ENCODE measurements at places on chromosomes 12 and 14.

- DNase-seq, result no peak
Measured at GRCh38 chr12:60834806-60835205, 1239.0 kb downstream of the SLC16A7 start.

DNA sequence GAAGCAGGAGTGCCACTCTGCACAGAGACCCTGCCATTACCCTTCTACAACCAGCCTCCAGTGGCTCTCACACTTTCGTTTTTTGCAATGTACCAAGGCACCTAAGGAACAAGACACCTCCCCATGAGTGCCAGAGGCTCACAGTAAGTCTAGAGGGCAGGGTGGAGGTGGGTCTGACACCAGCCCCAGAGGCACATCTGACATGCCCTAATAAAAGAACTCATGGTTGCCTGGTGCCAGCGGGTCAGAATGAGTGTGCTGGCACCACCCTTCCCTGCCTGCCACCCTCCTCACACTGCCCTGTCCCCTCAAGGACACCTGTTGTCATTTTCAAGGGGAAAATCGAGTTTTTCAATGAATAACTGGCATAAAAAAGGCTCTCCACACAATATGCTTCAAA lies 161.2 kb downstream of the FOXN3 start:
- DNase-seq, result no peak

DNA sequence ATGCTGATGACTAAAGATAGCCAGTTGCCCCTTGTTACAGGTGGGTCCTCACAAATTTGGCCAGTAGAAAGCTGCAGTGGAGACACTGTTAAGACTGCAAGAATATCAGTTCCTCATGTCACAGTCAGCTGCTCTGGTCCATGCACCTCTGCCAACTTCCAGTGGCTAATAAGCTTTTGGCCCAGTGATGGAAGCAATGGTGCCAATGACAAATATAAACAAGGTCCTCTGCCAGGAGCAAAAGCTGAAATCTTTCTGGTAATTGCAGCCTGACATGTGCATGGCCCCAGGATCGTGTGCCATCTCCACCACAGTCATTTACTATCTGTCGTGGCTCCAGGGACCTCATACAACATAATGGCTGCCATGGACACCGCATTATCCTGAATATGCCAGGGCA lies 85.4 kb upstream of the TMEM260 start:
- DNase-seq, result no peak

DNA sequence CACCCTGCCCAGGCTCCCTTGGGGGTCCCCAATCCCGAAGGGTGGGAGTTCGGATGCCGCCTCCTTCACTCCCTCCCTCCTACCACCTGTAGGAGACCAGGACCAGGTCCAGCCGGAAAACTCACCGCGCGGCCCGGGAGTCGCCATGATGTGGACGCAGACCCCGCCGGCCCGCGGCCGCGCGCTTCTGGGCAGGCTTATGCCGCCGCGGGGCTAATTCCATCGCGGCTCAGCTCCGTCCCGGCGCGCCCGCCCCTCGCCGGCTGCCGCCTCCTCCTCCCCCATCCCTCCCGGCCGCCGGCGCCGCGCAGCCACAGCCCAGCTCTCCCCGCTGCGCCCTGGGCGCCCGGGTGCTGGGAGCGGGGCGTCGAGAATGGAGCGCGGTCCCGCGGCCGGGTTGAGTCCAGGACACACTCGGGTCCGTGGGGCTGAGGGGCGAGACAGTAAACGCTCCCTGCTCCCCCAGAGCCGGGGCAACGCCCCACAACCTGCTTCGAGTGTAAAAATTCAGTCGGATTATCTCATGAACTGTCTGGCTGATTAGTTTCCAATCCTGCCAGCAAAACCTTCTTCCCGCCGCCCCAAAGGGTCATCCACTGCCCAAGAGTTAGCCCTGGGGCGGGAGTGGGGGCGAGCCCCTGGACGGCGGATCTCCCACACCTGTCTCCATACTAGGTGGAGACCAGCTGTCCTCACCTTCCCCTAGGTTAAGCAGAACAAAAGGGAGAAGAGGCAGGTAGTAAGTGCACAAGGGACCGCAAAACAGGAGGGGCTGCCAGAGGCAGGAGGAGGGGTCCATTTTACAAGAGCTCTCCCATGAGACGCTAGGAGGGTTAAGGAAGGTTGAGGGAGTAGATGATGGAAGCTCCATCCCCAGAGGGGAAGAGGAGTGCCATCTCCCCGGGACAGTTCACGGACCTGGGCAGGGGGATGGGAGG lies at the start of gene ANO2:
TSS of gene ANO2 (minus strand) at position 189 of the 938 bp plus-strand sequence. CDS start at position 147, 42 bp downstream.
- no peak for DNase-seq

- no peak for DNase-seq
Measured at GRCh38 chr14:65471038-65471878, 58.7 kb downstream of the FUT8 start.

DNA sequence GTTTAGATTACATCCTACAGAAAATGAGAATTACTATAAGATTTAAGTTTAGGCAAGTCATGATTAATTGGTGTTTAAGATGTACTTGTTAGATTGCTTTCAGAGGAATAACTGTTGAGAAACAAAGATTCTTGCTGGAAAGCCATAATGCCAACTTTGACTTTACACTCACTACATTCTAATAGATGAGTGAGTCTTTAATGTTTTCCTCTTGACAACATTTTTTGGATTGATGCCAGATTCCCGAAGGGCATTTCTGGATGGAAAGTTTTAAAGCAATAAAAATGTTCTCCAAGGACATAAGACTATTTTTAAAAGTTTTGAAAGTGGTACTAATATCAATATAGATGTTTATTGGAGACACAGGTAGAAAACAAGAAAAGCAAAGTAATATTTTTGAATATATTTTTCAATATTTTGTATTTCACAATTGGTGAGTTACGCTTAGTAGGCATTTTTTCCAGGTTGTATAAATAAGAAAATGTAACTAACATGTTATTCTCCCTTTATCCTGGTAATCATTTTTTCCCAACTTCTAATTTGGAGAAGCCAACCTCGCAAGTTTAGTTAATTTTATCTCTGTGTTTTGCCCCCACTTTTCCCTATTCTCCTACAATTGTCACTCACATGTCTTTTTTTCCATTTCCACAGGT lies 307.3 kb downstream of the CEP128 start:
- peak; percentile 46 for DNase-seq

DNA sequence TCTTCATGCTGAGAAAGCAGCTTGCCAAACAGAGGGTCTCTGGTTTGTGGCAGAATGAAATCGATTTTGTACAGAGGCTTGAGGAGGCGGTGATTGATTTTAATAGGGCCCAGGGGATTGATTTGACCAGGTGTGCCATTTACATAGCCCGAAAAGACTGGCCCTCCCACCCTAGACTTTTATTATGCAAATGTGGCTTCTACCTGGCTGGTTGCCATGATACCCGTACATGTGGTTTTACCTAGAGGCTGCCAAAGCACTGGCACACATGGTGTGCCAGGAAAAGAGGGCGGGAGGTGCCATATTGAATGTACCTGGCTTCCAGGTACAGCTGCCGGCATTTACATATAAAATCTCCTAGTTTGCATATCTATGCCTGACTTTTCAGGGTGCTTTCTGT lies 18.0 kb upstream of the GUCY2C start:
- DNase-seq, result no peak

GRCh38 chr14:104999361-104999760 lies 13.8 kb downstream of the CLBA1 start:
- DNase-seq, result no peak

DNA sequence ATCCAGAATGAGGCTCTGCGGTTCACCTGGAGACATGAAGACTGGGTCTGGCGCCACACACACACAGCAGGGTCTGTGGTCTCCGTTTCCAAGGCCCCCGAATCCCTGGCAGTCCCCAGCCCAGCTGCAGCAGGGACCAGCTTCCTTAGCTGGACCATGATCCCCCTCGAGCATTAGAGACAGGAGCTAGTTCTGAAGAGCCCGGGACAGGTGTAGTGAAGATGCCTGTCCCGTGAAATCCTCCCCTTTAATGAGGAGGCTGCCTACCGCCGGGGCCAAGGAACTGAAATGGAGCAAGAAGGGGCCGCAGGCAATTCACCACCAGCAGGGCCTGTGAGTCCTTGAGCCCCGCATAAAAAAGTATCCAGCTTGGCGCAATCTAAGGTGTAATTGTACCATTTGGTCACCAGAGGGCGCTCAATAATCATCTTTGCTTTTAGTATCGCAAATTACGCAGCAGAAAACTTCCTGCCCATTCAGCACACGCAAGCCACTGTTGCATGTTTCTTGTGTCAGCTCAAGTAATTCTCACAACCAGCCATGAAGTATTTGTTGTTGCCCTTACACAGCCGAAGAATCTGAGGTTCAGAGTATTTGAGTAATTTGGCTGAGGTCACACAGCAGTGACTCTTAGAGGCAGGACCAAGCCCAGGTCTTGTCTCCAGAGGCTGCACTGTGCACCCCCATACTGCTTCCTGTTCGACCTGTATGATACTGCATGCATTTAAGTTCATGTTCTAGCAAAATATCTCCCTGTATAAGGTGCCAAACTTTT lies 54.3 kb upstream of the PPP2R5C start:
- peak; percentile 58 for DNase-seq

DNA sequence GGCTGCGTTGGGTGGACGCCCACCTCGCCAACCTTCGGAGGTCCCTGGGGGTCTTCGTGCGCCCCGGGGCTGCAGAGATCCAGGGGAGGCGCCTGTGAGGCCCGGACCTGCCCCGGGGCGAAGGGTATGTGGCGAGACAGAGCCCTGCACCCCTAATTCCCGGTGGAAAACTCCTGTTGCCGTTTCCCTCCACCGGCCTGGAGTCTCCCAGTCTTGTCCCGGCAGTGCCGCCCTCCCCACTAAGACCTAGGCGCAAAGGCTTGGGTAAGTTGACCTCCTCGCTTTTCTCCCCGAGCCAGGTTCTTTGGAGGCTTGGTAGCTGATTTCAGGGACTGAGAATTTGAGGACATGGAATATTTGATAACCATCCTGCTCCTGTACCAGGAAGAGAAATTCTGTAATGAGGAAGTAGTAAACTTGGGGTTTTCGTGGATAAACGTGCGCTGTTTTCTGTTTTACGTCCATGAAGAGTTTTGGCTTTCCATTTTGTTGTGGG lies 530 bp downstream of the APAF1 start:
- peak; percentile 29 for DNase-seq

GRCh38 chr12:3920351-3921150 lies 47.4 kb upstream of the PARP11 start:
- DNase-seq, result no peak

GRCh38 chr14:50608302-50608851 lies 48.4 kb downstream of the ATL1 start:
- no peak for DNase-seq

- peak; percentile 26 for DNase-seq
Measured at GRCh38 chr12:64893961-64894360, 69.5 kb downstream of the TBC1D30 start.

- DNase-seq, result no peak
Measured at GRCh38 chr12:121892673-121893561, 4.3 kb downstream of the PSMD9 start.

GRCh38 chr14:103104654-103105452 lies 10.3 kb downstream of the EXOC3L4 start:
- DNase-seq, result peak; percentile 62

GRCh38 chr14:52013984-52014600 lies 24.7 kb downstream of the RTRAF start:
- no peak for DNase-seq

DNA sequence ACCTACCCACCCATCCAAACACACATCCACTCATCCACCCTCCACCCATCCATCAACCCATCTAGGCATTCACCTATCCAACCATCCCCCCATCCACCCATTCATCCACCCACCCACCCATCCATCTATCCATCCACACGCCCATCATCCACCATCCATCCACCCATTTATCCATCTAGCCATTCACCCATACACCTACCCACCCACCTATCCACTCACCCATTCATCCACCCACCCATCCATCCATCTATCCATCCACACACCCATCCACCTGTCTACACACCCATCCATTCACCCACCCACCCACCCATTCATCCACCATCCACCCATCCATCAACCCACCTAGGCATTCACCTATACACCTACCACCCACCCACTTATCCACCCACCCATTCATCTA lies 72.6 kb upstream of the GALNT9 start:
- DNase-seq, result no peak

DNA sequence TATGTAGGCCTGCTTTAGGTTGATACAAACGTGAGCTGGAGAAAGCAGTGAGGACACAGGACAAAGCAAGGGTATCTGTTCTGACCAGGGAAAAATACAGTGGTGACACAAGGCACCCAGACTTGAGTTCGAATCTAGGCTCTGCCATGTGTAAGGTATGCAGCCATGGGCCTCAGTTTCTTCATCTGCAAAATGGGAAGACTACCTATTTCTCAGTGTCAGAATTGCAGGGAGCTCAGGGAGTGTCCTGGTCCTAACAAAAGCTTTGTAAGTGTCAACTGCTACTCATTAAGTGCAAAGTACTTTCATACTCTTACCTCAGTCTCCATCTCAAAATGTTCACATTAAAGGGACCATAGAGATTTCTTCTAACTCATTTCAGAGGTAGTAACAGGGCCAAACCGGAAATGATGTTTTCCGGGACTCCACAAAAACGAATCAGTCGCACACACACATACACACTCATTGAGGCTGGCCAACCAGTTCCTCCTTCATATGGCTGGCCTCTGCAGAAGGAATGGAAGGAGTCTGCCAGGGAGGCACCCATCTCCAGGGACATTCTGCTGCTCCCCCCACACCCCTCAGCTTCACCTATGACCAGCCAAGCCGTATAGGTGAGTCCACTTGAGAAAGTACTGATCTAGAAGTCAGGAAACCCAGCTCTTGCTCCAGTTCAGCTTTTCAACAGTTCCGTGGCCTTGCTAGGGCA lies 7.8 kb downstream of the CTDSP2 start:
- DNase-seq, result no peak

- no peak for DNase-seq
Measured at GRCh38 chr14:90808759-90809529, 7.3 kb downstream of the TTC7B start.

DNA sequence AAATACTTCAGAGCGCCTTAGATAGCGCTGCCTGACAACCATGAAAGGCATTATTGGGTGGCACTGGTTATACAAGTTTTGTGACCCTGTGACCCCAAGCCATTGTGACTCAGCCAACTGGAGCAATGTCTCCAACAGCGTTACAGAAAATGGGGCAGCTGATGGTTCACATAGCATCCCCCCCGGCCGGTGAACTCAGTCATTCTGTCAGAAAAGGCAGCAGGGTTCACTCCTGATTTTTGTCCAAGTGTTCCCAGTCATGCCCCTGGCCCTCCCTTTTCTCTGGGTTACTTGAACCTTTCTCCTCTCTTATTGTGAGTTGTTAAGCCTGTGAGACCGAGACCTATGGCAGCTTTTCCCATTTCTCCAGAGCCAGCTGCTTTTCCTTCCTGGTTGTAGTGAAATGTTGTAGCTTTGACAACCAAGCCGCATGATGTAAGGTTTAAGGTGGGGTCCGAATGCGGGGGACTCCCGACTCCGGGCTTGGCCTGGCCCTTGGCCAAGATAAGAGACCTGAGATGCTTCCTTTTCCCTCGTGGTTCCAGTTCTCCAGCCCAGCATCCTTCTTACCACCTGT lies 22.0 kb downstream of the CD9 start:
- DNase-seq, result no peak

- DNase-seq, result no peak
Measured at GRCh38 chr12:101733166-101733565, 6.1 kb downstream of the SYCP3 start.
